ENCODE measurements at places on chromosomes 1 and 21.

GRCh38 chr21:46194374-46195334 is 10.4 kb upstream of the SPATC1L start:
- DNase-seq, result no peak

DNA sequence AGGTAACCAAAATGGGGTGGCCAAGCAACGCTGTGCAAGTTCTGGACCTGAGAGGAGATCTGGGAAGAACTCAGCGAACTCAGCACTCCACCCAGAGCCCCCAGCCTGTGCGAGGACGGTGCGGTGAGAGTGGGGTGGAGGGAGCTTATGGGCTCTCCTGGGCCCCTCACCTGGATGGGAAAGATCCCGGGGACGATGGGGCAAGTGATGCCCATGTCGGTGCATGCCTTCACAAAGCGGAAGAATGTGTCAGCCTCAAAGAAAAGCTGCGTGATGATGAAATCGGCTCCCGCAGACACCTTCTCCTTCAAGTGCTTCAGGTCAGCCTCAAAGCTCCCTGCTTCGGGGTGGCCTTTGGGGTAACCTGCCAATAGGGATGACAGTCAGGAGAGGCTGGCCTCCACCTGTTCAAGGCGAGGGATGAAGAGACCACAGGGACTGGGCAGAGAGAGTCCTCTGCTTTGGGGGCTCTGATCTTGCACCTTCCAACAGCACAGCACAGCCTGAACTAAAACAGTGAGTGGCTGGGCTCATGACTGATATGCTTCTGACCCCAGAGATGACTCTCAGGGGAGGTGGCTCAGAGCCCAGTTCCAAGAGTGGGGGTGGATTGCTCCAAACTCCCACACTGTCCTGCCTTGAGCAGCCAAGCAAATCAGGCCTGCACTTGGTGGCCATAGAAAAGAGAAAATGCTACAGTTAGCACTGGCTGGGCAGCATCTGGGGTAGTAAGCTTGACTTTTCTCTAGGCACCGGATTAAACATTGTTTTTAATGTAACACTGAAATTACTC is 9.5 kb downstream of the MTHFR start:
- DNase-seq, result no peak

GRCh38 chr1:226884966-226885820 is 14.8 kb downstream of the PSEN2 start:
- no peak for DNase-seq

- peak; percentile 82 for DNase-seq
Observed at GRCh38 chr21:32256873-32257620, 21.8 kb downstream of the MIS18A start.

- no peak for DNase-seq
Observed at GRCh38 chr1:52268372-52268771, 97.6 kb downstream of the CC2D1B start.

DNA sequence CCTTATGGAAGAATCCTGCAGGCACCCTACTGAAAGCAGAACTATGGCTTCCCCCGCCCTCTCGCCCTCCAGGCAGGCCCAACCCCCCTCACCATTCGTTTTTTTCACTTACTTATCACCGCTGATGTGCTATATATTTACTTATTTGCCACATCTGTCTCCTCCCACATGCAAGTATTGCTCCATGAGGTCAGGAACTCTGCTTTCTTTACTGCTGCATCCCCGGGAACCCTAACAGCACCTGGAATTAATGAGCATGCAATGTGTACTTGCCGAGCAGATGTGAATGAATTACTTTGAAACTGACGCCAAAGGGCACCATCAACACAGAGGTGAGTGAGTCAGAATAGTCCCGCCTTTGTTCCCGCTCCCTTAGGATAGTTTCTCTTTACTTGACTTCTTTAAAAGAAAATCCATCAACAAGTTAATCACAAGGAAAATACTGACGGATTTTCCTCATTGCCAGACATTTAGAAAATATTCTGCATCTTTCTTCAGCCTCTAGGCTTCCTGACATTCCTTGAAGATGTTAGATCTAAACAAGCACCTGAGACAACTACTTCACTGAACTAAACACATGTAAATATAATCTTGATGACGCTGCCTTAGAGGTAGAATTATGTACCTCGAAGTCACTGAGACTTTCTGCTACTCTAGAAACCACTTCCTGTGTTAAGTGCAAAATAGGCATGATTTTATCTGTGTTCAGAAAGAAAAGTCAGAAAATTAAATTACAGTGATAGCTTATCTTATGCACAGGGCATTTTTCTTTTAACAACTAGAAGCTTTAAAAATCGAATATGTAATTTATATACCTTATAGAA is 17.5 kb upstream of the RAB4A start:
- no peak for DNase-seq

GRCh38 chr1:24708938-24709337 is 36.3 kb upstream of the CLIC4 start:
- no peak for DNase-seq

DNA sequence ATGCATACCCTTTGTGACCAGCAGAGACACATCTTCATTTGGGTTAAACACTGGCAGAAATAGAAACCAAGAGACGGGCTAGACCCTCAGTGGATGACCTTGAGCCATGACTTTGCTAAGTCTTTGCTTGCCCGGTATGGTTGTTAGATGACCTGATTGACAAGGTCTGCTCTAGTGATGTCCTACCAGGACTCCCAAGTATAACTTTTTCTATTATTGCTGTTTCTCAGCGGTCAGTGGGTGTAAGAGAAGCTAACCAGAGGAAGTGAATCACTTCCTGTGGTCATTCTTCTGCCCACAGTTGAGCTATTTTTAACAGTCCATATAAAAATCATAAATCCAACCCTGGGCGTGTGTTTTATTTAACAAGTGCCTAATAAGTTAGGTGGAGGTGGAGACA is 126.2 kb upstream of the ETS2 start:
- no peak for DNase-seq

DNA sequence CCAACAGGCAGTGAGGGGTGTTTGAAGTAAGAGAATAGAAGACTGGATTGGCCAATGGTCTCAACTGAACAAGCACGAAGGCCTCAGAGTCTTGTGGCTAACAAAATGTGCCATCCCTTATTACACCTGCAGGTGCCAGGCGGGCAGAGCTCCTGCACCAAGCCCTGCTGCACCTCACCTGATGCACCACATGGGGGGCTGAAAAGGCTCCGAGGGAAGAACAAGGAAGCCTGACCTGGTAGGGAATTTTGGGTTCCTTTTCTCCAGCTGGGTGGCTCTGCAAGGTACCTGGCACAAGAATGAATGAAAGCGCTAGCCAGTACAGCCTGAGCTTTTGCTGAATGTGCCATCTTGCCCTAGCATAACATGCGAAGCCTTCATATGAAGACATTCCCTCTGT is 9.7 kb downstream of the HSD3B1 start:
- no peak for DNase-seq

DNA sequence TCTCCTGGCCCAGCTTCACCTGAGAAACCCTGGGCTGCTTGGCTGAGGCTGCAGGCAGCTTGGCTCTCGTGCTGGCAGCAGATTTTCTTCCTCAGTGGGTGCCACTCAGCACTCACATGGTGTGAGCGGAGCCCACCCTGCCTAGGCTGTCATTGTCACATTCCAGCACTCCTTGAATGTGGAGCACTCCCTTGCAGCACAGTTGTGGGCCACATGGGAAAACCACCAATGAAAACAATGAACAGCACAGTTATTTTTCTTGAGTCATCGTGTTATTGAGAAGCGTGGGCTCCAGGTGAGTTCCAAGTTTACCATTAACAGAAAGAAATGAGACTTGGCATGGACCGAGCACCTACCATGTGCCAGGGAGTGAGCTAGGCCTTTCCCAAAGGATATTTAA is 27.2 kb upstream of the TRIM67 start:
- DNase-seq, result no peak

DNA sequence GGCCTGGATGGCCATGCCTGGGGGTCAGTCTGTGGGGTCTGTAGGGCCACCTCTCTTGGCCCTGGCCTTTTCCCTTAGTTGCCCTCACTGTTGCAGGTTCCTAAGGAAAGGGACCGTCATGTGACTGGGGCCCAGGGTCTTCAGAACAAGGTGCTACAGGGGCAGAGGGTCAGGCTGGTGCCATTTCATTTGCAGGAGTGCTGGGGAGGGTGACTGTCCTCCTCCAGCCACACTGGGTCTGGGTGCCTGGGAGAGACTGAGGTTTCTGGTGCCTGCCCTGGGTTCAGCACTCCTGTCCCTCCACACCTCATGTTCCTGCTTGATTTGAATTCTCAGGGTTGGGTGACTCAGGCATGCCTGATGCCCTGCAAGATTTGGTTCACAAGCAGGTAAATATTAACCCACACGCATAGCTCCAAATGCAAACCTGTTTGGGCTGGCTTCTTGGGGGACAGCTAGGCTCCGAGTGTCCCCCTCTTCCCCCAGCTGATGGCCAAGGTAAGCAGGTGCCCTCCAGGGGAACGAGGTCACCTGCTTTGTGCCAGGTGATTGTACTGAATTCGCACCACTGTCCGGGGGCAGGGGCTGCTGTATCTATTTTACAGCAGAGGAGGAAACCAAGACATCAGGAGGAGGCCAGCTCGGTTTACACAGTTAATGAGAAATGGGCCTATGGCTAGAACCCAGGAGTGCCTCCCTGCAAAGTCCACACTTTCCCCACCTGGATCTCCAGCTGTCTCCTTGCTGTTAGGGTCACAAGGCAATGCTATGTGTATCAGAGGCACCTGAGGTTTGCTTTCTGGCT is 20.3 kb downstream of the ARHGEF10L start:
- no peak for DNase-seq

GRCh38 chr1:218585511-218586184 is 240.5 kb downstream of the TGFB2 start:
- DNase-seq, result no peak

- no peak for DNase-seq
Observed at GRCh38 chr21:45901061-45901690, 80.4 kb upstream of the COL6A1 start.

DNA sequence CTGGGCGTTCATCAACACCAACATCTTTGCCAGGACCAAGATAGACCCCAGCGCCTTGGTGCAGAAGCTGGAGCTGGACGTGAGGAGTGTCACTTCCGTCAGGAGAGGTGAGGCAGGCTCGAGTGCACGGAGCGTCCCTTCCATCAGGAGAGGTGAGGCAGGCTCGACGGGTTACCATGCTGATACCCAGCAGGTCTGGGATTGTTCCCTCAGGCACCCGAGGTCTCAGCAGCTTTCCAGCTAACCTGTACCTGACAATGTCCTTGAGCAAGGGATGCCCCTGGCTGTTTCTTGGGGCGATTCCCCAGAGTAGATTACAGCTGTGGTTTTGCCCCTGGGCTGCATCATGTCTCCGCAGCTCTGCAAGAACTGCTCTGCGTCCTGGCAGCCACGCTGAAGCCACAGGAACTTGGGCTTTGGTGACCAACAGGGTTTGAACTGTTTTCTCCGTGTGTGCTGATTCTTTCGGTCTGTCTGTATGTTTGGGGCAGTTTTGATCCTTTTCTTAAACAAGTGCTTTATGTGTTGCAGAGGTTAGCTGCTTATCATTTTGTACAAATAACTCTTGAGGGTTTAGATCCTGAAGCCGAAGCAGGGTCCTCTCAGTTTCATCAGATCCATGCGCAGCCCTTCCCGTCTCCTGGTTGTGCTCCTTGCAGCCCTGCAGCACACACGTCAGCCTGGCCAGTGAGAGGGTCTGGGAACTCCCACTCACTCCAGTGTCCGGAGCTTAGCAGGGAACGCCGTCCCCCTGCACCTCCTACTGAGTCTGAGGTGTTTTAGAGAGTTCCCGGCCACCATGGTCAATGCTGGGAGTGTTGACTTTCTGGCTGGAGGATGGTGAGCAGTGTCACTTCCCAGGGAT is 4.1 kb downstream of the SLX9 start:
- no peak for DNase-seq

GRCh38 chr1:8722366-8722765 is 95.1 kb downstream of the RERE start:
- DNase-seq, result no peak

DNA sequence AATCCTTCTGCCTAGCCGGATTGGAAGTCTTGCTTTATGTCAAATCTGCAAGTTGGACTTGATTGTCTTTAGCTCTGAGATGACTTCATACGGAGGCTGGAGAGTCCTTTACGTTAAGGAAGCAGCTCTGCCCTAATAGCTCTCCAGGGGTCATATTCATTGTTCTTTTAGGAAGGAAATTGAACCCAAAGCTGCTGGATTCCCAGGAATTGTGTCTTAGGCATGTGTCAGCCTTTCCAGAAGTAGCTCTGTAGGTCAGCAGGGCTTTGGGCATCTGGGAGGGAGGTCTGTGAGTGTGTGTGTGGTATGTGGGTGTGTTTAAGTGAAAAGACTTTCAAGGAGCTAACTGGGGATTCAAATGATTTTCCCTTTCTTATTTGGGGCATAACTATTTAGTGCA is 82.4 kb downstream of the ABCA4 start:
- DNase-seq, result no peak

- DNase-seq, result no peak
Observed at GRCh38 chr1:119254067-119254720, 113.7 kb upstream of the WARS2 start.

DNA sequence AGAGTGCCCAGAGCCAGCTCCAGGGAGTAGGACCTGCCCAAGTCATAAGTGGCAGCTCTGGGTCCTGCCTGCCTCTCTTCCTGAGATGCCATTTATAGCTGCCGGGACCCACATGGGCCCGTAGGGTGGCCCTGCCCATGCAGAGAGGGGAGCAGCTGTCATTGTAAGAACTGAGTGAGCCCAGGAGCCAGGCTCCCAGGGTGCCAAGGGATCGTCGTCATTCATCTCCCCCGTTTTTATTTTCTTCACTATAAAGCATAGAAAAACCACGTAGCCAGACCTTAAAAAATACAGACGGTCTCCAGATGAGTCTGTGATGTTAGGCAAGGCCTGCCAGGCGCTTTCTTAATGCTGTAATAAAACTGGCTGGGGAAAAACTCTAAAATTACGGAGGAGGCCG is 90.7 kb downstream of the IGSF21 start:
- DNase-seq, result peak; percentile 75

DNA sequence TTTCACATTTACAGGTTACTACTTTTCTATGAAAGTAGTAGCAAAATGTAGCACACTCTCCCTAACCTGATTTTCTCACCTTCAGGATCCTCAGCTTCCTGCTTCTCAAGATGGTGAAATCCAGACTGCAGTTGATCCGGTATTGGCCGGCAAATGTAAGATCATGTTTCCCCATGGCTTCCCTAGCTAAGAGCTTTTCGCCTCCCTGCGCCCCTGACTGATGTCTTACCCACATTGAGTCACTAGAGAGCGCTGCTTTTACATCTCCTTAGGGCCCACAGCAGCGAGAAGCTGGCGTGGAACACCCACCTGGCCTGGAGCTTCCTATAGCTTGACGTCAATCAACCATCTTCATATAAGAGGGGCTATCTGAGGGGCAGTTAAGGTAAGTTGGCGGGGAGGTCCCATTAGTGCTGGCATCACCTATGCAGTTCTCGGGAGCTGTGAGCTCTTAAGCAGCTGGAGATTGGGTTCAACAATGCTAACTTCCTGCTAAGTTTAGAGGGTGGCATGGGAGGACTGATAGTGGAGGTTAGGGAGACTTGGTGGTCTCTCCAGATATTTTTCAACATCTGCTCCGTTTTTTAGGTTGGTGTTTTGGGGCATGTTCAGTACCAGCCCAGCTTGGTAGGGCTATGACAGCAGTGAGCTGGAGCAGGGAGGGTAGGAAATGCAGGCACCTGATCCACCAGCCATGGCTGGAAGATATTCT is 5.5 kb downstream of the PTPN7 start:
- peak; percentile 72 for DNase-seq

Data from spinal cord (tissue), 10 donors.